Activated CD4-positive, alpha-beta T cell treated with anti-CD3 and anti-CD28 coated beads for 36 hours (primary cell): ENCODE measurements at places on chromosomes 11 and 22. TPM values are rescaled to one million over a fixed set of nuclear protein-coding genes. Genes with fewer than 3 reads are reported as not detected.

The OR52I2 gene
- not detected for total RNA-seq

The C1QTNF4 gene
- total RNA-seq, result not detected

The POTEH gene
- not detected for total RNA-seq

The OR2AG1 gene
- total RNA-seq, result not detected

The HSPB2 gene
- not detected for total RNA-seq

DNA sequence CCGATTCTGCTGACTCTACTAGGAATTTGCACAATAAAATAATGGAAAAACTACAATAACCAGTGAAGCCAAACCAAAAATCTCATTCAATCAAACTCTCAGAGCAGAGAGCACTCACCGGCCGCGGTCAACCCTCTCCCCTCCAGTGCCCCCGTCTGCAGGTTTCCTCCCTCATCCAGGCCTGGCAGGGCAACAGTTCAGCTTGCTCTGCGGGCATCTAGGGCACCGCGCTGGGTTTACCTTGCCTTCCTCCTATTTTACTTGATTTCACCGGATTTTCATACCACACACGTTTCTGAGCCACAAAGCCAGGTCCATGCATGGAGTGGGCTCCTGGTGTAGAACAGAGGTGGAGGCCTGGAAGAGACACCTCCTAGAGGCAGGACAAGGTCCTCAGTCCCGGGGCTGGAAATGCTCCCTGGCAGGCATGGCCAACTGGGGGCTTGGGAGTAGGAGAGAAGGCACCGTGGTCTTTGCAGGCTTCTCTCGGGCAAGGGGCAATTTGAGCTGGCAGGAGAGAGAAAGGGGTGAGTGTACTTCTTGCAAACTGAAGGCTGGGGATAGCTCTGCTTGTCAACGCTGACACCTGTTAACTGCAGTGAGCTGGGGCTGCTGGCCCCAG lies 938.4 kb downstream of the BRD1 start:
- no peak for DNase-seq

GRCh38 chr11:105000797-105001196 lies 22.2 kb downstream of the CASP5 start:
- peak; percentile 71 for DNase-seq

- DNase-seq, result no peak
Measured at GRCh38 chr11:133176748-133177147, 355.6 kb downstream of the OPCML start.

DNA sequence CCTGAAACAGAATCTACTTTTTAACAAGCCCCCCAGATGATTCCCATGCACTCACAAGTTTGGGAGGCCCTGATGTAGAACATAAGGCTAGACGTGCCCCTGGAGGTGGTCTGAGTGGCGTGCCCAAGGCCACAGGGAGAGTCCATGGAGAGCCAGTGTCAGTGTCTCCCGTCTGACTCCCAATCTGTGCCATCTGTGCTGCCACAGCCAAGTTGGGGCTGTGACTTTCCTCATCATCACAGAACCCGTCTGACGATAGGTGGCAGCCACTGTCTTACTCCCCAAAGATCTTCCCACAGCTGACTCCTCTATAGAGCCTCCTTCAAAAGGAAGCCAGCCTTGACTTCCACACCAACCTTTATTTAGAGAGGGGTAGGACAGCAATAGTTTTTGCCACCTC lies 470.5 kb downstream of the SOX6 start:
- no peak for DNase-seq

DNA sequence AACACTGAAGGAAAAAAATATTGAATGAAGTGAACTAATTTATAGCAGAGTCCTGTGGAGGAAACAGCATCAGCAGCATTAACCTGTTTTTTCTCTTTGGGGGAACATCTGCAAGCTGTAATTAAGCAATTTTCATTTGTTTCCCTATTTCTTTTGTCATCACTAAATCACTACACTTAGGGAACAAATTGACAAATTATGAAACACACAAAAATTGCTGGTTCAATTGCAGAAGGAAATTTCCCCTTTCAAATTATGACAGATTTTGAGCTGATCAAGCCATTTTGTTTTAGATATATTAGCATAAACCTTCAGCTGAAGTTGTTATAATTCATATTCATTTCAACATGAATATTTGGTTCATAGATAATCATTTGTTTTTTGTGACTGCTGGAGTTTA lies 22.2 kb upstream of the RAG2 start:
- DNase-seq, result no peak

DNA sequence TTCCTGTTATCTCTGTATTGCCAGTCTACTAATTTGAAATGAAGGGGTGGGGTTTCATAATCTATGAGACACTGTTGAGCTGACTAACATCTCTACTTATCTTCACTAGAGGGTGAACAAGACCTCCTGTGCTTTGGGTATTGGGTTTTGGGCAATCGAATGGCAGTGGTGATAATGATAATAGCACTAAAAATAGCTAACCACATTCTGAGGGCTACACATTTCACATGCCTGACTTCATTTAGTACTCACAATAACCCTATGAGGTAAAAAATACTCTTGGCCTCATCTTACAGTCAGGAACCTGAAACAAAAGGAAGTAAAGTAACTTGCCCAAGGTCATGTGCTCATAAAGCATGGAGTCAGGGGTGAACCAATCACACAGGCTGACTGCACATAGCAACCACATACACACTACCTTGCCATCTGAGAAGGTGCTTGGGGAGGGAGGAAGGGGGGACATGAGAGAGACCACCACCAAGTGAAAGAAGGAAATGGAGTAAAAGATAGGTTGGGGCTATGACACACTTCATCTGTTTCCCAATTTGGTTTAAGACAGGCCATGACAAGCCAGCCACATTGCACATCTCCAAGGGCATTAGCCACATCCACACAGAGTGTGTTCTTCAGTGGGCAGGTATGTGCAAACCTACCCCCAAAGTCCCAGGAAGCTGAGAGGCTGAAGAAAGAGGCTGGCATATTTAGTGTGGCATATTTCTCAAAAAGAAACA lies 387.6 kb upstream of the DDI1 start:
- no peak for DNase-seq

GRCh38 chr11:7536100-7536499 lies 22.3 kb downstream of the PPFIBP2 start:
- peak; percentile 23 for DNase-seq

- DNase-seq, result no peak
Measured at GRCh38 chr11:26219183-26220117, 112.5 kb upstream of the ANO3 start.

GRCh38 chr11:47212938-47213337 lies 1.8 kb upstream of the DDB2 start:
- no peak for DNase-seq

DNA sequence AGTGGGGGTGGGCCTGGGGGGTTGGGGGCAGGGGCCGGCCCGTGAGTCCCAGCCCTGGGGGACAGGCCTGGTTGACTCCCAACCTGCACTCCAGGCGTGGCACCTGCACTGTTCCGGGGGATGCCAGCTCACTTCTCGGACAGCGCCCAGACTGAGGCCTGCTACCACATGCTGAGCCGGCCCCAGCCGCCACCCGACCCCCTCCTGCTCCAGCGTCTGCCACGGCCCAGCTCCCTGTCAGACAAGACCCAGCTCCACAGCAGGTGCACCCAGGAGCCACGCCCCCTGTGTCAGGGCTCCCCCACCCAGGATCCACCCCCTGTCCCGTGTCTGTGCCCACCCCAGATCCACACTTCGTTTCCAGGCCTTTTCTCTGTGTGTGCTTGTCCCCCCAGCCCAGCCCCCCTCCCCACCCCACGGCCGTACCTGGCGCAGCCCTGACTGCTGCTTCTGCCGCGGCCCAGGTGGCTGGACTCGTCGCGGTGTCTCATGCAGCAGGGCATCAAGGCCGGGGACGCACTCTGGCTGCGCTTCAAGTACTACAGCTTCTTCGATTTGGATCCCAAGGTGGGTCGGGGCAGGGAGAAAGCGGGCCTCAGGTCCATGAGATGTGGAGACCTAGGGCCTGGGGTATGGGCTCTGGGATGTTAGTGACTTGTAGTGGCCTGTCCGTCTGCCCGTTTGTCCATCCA lies 4.8 kb downstream of the FERMT3 start:
- no peak for DNase-seq

DNA sequence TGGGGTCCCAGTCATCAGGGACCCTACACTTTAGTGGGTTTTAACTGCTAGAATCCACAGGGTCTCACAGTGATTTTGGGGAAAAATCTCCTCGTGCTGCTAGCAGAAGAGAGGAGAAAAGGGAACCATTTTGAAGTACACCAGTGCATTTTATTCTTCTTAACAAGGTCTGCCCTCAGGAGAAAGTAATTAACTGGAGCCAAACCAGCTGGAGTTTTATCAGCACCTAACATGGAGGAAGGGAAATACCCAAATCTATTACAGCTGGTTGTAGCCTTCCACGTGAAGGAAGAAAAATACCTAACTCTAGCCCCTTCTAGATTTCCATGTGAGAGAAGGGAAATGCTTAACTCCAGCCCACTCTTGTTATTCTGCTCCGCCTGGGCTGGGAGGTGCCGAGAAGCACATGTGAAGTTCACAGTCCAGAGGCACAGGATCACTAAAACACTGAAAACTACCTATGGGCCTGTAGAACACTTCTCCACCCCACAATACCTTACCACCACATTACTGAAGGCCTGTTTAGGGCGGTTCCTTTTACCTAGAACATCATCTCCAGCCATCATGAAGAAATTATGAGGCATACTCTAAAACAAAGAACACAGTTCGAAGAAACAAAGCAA lies 31.3 kb upstream of the TEAD1 start:
- DNase-seq, result no peak

- DNase-seq, result no peak
Measured at GRCh38 chr11:83649528-83649855, 363.3 kb upstream of the CCDC90B start.

GRCh38 chr11:121589946-121590537 lies 137.3 kb upstream of the SORL1-AS1 start:
- DNase-seq, result peak; percentile 27

DNA sequence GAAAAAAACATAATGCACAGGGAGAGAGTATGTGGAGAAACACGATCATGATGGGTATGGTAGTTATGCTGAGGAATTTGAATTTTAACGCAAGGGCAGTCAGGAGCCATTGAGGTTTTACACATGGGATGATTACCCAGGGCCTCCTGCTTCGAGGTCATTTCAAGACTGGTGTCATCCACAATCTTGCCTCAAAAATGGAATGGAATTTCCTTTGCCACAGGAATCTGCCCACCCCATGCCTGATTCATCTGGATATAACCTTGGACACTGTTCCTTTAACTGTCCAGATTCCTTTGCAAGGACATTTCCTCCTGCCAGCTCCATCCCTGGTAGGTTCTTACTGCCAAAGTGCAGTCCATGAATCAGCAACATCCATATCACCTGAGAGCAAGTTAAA lies 655.9 kb upstream of the TENM4 start:
- DNase-seq, result no peak

DNA sequence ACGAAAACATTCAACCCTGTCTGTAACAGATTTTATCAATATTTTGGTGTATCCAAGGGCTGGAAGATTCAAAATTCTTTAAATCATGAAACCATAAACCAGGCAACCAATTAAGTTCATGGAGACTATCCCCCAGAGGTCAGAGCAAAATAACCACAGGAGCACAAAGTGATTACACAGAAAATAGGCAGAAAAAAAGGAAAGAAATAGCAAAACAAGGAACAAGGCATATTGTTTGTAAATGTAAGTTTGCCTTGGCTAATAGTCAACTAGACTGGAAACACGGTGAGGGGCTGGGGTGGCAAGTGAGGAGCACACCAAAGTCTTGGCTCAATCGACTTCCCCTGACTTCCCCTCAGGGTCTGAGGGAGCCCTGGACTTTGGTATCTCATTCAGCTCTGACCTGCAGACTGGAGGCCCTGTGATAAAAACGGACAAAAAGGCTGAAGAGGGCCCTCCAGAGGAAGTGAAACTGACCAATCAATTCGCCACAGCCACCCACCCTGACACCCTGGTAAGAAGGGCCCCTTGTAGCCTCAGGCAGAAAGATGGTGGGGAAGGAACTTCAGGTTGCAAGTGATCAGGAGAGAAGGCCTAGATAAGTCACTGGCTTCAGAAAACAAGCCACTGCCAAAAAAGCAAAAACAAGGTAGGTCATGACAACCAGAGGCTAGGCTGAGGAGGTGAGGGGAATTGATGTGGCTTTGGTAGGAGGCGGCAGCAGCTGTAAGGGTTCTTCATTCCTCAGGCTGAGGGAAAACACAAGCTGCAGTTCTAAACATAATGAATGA lies 1.8 kb downstream of the SIK3 start:
- peak; percentile 60 for DNase-seq

GRCh38 chr11:16956538-16957153 lies 57.6 kb downstream of the PLEKHA7 start:
- no peak for DNase-seq
